ENCODE measurements at places on chromosomes 16 and 17. TPM values are rescaled to one million over a fixed set of nuclear protein-coding genes. Genes with fewer than 3 reads are reported as not detected.

DNA sequence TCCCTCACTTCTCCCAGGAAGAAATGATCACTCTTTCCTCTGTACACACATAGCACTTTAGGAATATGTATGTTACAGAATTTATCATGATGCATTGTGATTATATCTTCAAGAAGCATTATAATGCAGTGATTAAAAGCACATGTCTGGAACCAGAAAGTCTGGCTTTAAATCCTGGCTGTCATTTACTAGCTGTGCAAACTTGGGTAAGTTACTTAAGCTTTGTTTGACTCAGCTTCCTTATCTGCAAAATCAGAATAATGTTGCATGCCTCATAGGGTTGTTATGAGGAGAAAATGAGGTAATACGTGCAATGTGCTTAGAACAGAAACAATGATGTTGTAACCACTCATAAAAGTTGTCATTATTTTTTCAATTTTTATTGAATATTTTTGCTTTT is 156.3 kb upstream of the ZKSCAN2 start:
- DNase-seq, result no peak

GRCh38 chr16:65196420-65197075 is 74.7 kb upstream of the CDH11 start:
- no peak for DNase-seq

DNA sequence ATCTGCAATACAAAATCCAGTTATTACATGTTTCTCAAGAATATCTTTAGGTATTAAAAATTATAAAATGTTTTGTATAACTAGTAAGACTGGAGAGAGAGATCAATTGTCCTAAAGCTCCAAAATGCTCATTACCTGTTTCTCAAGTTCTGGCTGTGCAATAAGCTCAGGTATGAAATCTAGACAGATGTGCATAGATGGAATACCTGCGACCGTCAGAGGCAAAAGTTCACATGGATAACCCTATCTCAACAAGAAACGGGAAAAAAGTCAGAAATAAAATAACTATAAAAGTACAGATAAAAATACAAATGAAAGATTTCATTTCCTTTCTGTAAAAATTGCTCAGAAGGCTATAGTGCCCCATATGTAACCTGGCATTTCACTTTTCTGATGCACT is 5.8 kb upstream of the BRIP1 start:
- no peak for DNase-seq

DNA sequence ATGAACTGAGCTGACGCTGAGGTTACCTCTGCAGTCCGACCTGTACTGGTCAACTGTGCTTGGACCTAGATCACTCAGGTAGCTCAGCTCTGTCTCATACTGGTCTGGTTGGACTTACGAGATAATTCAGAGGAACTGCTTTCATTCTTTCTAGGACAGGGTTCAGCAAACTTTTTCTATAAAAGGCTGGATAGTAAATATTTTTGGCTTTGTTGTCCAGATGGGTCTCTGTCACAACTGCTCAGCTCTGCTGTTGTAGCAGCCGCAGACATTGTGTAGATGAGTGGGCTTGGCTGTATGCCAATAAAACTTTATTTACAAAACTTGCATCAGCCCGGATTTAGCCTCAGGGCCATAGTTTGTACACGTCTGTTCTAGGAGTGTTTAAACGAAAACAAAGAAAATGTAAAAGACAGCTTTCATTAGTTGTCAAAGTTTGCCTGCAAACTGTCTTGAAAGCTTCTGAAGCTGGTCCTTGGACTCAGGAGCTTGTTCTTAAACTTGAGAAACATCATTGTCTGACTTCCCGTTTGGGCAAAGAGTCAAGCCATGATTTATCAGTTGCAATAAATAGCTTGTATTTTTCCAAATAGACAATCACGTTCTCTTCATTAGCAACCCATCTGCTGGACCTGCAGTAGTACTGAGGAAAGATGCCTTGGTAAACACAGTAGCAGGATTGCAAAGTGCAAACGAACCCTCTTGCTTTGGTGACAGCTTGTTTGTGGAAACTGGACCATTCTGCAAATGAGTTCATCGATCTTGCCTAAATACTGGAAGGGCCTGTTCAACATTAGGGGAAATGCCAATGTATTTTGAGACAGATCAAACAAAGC is 253.4 kb downstream of the SNX29 start:
- no peak for DNase-seq

GRCh38 chr16:2196162-2196980 is at the start of gene CASKIN1:
CASKIN1 (minus strand) TSS chr16:2196605; CDS start chr16:2196432, 173 bp downstream.
- no peak for DNase-seq

DNA sequence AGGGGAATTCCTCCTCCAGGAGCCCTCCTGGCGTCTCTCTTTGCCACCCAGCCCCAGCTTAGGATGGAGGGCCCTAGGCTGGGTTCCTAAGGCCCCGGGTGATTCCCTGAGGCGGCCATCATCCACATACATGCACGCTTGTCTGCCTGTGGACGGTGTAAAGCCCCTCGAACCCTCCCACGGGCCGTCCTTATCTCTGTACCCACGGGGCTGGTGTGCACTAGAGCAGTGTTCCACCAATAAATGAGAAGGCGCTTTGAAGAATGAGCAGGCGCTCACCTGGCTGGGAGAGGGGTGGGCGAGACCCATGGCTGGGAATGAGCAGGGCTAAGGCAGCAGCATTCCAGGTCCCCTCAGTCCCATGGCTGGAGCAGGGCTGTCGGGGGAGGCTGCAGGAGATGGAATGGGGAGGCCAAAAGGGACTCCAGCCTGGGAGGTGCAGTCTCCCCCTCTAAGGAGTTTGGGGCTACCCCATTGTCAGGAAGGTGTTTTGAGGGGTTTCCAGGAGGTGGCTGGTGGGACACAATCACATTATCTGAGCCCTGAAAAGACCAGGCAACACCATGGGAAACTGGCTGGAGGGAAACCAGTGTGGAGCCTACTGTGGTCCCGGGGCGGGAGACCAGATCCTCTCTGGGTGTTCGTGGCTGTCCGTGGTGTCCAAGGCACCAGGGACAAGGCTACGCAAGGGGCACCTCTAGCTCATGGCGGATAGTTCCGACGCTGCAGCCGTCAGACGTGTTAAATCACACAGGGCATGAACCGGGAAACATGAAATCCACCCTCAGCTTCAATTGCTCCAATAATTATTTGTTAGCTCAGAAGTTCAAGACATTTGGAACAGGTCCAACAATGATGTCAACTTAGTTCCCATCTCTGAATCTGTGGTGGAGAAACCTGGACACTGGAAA is 87.5 kb upstream of the DNAH17 start:
- DNase-seq, result no peak

GRCh38 chr17:46108550-46109110 is 84.6 kb downstream of the KANSL1 start:
- DNase-seq, result no peak

GRCh38 chr16:27437946-27438345 is 36.0 kb downstream of the IL21R start:
- no peak for DNase-seq

DNA sequence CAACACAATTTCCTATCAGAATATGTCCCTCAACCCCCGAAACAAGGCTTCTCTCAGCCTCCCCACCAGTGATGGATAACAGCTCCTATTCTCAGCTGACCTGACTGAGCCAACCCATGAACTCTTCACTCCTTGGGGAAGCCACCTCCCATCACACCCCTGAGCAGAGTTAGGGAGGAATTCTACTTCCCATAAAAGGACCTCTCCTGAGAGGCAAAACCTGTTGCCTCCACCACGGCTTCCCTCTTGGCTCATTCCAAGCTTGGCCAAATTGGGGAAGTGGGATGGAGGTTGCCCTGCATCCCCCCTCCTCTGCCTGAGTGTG is 5.7 kb upstream of the RASL10B start:
- DNase-seq, result no peak

- DNase-seq, result no peak
These were observed 169.1 kb downstream of the MSI2 start for GRCh38 chr17:57425431-57425830.

DNA sequence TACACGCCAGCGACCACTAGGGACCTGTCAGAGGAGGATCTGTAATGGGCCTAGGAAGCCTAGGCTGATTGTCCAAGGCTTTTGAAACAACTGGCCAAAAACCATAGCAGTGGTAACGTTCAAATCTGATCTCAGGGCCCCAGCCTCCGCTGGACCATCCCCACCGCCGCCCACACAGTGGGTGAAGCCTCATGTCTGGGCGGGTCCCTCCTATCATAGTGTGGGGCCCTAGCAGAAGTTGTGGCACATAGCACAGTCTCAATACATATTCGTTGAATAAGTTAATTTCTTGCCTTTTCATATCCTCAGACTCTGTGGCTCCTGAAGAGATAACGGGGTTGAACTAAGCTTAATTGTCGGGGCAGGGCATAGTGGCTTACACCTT is 818 bp downstream of the DPH1 start:
- no peak for DNase-seq

GRCh38 chr17:38898812-38899348 is 26.5 kb upstream of the LASP1NB start:
- no peak for DNase-seq

- no peak for DNase-seq
These were observed 24.1 kb downstream of the NPTX1 start for GRCh38 chr17:80452173-80452915.

- no peak for DNase-seq
These were observed 44.5 kb upstream of the IL34 start for GRCh38 chr16:70601576-70602575.

- DNase-seq, result no peak
These were observed 31.0 kb downstream of the CD300A start for GRCh38 chr17:74497471-74497870.

DNA sequence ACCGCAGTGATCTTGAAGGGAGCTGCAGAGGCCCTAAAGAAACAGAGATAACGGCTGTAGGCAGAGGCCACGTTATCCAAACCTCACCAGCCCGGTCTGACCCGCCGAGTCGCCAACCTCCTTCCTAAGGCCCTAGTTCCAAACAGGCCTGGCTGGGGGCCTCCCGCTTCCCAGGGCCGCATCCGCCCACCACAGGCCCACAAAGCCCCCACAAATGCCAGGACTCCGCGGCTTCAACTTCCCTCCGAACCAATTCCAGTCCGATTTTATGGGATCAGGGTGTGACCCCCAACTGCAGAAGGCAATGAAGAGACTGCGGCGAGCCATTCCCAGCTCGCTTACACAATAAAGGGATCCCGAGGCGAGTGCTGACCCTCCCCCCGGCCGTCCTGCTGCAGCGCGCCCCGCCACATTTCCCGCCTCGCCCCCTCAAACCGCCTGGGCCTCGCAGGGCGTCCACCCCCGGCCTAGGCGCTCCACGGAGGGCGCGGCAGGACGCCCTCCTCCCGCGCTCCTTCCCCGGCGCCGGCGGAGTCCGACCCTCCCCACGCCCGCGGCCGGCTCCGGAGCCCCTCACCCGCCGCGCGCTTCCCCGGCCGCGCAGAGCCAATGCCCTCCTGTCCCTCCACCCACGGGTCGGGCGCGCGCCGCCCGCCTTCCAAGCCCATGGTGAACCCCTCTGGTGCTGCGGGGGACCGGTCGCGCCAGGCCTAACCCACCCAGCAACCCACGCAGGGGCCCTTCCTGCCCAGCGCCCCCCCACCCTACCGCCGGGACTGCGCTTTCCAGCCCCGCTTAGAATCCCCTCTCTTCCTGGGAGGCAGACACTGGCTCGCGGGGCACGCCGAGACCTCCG is 926 bp downstream of the MYH10 start:
- no peak for DNase-seq

DNA sequence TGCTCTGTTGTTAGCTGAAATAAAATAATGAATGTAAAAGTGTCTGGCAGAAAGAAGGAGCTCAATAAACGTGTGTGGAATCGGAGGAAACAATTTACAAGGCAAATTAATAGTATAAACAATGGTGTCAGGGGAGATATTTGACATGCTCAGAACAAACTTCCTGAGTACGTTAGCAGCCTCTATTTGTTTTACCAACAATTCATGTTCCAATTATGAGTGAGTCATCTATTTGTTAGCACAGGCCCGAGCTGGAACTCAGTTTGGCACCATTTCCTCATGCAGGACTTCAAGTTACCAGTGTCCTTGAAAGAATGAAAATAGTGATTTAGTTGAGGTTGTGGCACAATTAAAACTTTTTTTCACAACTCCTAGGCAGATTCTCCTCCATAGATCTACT is 9.1 kb downstream of the ASIC2 start:
- DNase-seq, result no peak

- no peak for DNase-seq
These were observed 41.2 kb downstream of the PRMT7 start for GRCh38 chr16:68351991-68352431.

DNA sequence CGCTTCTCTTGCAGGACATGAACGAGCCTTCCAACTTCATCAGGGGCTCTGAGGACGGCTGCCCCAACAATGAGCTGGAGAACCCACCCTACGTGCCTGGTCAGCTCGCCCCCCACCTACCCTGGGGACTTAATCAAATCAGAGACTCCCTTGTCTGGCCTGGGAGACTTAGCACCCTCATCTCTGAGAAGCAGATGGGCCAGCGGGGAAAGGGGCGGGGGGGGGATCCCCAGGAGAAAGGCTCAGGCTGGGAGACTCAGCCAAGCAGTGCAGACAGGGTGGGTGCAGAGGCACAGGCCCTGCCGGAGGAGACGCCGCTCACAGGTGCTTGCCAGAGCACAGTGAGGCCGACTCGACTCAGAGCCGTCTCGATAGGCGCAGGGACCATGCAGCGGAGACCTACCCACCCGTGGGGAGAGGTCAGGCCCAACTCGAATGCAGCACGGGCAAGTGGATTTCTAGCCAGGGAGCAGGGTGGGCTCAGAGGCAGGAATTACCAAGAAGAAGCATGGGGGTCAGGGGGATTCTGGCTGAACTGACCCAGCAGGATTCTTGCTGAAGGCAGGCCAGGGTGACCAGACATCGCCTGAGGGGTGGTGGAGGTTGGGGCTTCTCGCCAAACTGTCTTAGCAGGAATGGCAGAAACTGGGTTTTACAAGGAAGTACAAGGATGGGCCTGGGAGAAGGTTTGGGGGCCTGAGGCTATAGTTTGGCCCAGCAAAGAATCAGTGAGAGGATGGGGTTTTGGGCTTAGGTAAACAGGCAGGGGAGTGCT is 9.7 kb downstream of the GAA start:
- no peak for DNase-seq

GRCh38 chr16:31157136-31157535 is 7.3 kb upstream of the PRSS36 start:
- no peak for DNase-seq

Gene C16orf74
- not detected for total RNA-seq

Gene MEIOB
- not detected for total RNA-seq

Gene GUCY2D
- not detected for total RNA-seq

Gene KRT222
- 0.97 TPM for total RNA-seq

Gene DPEP3
- total RNA-seq, result not detected

Gene SNX20
- 2.1 TPM for total RNA-seq

Measured in esophagus muscularis mucosa (tissue), 4 donors.